Activated naive CD4-positive, alpha-beta T cell (primary cell): ENCODE measurements at places on chromosomes 6 and 20.

DNA sequence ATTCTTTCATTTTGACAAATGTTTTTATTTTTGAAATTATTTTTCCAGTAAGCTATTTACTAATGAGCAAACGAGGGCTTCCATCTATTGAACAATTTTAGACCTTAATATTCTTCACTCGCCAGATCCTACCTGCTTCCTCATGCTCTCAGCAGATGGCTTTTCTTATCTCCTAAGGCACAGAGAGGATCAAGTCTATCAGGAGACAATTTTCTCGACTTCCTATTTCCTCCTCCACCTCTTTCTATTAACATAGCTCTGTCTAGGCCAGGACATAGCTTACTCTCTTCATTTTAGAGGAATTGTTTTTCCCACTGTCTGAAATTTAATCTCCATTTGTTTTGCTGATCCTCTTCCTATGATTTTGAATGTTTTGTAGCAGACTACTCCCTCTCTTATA is 87.0 kb upstream of the MAN1A1 start:
- no peak for DNase-seq

DNA sequence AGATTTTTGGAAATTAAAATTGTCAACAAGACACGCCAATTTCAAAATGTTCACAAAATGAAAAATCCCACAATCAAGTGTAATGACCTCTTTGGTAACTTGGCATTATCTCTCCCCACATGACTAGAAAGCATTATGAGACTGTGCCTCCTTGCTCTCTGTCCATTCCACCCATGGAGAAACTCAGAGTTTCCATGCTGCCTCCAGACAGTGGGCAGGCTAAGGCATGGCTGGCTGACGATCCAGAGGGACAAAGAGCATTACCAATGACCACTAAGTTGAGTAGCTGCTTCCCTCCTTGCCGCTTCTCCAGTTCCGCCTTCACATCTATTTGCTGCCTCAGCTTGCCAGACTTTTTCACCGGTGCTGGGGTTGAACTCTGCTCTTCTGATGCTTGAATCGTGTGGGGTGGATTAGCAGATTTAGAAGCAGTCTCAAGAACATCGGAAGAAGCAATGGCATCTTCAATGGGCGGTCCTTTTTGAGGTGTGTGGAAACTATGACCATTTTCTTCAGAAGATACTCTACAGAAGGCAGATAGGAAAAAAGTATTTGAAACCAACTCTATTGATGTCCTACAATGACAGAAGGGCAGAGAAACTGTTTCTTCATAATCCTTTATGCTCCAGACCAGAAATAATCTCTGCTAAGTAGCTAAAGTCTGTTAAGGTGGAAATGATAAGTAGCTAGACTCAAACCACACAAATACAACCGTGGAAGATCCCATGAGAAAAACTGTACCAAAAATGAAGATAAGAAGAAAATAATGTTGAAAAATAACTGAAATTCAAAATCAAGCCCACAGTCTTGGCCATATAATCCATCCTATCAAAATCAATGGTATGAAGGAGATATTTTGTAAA is 47.5 kb upstream of the ALDH8A1 start:
- DNase-seq, result no peak

DNA sequence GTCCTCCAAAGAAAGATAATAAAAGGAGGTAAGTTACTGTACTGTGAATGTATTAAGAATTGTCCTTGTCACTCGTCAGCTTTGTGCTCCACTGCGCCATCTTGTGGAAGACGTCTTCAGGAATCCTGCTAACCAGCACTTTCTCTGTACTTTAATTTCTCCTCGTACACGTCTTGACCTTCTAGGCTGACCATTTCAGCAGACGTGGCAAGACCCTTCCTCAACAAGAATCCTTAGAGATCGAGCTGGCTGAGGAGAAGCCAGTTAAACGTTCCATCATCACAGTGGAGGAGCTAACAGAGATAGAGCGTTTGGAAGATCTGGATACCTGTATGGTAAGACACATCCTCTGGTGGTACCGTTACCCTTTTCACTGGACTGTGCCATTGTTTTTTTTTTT is 95.5 kb upstream of the SCGN start:
- DNase-seq, result peak; percentile 60

- no peak for DNase-seq
These were observed 44.6 kb upstream of the COL10A1 start for GRCh38 chr6:116170358-116171057.

DNA sequence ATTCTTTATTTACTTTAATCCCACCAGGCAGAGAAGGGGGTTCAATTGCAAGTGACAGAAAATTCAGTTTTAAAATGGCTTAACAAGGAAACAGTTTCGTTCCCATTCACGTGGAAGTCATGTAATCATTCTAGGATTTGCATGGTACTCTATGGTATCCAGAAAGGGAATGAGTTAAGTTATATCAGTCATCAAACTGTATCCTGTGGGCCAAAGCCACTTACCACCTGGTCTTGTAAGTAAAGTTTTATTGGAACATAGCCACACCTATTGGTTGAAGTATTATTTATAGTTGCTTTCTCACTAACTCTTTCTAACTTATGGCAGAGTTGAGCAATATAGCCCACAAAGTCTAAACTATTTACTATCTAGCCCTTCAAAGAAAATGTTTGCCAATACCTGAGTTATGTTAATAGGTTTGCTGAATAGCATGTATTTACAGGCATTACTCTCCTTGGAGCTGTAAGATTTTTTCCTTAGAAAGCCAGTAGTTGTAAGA is 10.2 kb upstream of the MMS22L start:
- no peak for DNase-seq

GRCh38 chr20:38831995-38832620 is 26.6 kb downstream of the PPP1R16B start:
- DNase-seq, result no peak

DNA sequence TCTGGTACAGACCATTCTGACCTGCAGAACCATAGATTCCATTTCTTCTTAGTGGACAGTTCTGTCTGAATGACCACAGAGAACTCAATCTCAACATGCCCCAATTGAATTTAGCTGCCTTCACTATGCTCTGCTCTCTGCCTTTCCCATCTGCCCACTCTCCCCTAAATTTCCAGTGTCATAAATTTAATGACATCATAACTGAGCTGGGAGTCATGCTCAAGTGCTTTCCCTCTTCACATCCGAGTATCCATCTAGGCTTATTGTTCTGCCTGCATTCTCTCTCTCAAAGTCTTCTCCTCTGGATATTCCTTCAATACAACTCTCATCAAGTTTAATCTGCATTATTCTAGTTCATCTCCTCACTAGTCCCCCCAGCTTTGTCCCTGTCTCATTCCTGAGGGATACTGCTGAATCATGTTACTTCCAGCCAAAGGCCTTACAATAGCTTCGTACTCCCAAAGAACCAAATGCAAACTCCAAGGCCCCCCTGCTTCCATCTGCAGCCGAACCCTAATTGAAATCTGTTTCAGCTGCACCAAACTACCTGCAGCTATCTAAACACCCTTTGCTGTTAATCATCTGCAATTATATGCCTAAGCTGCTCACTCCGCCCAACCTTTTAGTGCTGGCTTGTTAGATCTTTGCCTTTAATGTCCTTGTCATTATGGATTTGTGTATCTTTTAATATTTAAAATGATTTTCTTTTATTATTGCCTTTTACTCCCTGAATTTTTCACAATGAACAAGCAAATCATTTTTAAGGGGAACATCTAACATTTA is 46.1 kb downstream of the SLC35B3 start:
- no peak for DNase-seq

DNA sequence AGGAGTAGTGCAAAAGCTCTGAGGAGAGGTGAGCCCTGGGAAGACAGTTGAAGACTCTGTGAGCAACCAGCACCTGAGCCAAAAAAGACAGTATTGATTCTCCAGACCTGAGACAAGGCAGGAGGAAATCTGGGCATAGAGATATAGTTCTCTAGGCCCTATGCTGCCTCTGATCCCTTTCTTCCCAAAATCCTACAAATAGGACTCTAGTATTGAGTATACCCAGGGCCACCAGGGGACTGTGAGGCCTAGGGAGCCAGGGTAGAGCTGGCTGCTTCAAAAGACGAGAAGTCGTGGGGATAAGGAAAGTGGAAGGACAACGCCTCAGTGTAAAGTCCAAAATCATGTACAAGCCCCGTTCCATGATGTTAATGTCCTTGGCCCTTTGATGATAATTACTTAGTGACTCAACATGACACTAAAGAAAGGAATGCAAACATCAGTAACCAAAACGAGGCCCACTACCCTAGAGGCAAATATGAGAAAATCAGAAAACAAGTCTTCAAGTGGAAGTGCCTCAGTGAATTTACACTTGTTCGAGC is 197.3 kb upstream of the PROKR2 start:
- no peak for DNase-seq

GRCh38 chr6:138652824-138653223 is 120.7 kb upstream of the CCDC28A start:
- DNase-seq, result no peak

- DNase-seq, result no peak
These were observed 132.4 kb downstream of the SOBP start for GRCh38 chr6:107622269-107622668.

DNA sequence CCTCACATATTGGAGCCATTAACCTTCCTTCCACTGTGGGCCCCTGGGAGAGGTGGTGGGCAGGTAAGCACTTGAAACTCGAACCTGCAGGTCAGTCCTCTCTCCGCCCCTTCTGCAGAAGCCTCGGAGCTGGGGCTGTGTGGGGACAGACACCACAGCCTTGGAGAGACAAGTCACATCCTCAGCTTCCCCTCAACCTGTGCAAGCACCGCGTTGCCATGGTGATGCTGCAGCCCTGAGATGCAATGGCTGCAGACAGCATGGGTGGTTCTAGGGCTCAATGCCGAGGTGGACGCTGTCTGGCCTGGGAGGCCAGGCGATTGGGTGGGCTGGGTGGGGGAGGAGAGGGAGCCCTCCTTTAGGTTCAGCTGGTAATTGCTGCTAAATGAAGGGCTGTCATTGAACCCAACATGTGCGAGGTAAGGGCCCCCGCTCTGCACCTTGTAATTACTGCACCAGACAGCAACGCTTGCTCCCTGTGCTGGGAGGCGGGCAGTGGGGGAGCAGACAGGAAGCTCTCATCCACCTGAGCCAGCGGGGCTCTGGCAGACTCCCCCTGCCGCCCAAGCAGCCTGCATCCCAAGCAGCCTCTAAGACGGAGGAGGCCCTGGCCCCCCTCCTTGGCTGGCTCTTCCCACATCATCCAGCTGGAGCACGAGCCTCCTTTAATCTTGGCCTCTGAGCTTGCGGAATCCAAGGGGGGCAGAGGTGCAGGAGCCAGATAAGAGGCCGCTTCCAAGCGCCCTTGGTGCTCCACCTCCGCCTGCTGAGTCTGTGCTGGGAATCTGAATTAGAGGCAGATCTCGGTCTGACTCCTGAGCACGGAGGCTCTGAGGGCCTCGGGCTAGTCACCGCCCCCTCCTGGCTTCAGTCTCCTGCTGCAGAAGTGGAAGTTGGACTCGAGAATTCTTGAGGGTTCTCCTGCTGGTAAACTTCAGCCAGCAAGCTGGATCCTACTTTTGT is 39.8 kb upstream of the CDH22 start:
- no peak for DNase-seq

DNA sequence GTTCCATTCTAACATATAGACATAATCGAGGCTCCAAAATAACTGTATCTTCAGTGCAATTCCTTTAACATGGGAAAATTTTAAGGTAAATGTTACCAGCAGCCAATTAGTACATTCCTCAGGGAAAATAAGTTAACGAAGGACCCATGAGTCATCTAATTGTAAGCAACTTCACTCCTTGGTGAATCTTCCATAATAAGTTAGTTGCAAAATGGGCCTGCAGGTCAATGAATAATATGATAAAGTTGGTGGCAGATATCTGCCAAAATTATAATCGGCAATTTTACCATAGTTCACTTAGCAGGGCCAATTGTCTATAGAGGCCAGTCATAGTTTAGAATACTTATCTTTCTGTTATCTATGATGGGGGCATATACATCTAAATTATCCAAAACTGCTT is 42.3 kb downstream of the QRSL1 start:
- DNase-seq, result no peak

- DNase-seq, result no peak
These were observed 85.0 kb downstream of the LIN28B start for GRCh38 chr6:105041880-105042279.

DNA sequence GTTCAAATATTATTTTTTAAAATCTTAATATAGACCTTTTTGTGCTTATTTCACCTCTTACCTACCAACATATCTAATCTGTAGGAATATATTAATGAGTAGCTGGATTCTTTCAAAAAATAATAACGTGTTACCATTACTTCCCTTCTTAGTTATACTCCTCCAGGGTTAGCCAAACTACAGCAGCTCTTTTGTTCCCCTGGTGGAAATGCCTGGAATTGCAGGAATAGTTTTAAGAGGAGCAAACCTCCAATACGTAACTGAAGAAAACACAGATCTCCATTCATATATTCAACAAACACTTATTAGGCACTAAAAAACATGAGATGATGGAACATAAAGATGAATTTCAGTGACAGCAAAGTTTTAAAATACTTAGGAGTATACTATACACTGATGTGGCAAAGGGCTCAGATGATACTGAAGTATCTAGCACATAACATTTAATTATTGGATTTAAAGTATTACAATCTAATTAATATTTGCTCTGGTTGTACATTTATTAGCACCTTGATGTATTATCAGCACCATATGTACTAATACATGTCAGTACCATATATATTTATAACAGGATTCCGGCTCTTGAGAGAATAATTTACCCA is 78.3 kb downstream of the TBX18 start:
- DNase-seq, result no peak

DNA sequence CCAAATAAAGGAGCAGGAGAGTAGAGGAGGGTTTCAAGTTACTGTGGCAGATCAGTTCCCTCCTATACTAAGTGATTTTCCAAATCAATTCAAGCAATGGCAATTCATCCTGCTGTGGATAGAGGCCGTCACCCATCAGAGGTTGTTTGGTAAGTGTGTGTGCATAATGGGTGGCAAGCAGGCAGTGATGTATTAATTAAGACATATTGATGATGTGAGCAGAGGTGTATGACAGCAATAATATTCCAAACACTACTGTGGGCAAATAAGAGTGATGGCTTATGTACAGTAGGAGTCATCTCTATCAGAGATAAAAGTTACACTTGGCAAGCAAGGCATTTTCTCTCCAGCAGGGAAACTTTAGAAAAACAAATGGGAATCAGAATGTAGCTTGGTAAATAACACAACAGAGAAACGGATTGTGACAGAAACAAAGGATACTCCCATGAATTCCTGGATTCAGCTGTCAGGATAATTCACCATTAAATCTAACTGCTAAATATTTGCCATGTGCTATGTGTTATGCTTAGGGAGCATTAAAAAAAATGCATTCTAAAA is 196.3 kb downstream of the KHDC1L start:
- DNase-seq, result no peak

DNA sequence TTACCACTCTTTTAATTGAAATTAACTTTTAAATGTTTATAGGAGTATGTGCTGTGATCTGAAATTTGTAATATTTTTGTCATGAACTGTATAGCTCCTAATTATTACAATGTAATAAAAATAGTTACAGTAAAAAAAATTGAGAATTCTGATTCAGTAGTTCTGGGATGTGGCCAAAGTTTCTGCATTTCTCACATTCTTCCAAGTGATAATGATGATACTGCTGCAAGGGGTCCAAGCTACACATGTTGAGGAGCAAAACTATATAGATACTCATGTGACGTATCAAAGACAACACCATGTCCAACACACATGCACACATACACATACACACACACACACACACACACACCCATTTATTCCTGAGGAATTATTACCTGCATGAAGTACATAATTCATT is 71.0 kb upstream of the FAM83B start:
- DNase-seq, result no peak
